Stimulated activated CD4-positive, alpha-beta T cell treated with anti-CD3 and anti-CD28 coated beads, Interleukin-4, amount 100 ng/mL, for 24 hours (primary cell): ENCODE measurements at places on chromosomes 5 and 9.

- no peak for DNase-seq
Measured at GRCh38 chr5:67283275-67283987, 86.8 kb upstream of the CD180 start.

DNA sequence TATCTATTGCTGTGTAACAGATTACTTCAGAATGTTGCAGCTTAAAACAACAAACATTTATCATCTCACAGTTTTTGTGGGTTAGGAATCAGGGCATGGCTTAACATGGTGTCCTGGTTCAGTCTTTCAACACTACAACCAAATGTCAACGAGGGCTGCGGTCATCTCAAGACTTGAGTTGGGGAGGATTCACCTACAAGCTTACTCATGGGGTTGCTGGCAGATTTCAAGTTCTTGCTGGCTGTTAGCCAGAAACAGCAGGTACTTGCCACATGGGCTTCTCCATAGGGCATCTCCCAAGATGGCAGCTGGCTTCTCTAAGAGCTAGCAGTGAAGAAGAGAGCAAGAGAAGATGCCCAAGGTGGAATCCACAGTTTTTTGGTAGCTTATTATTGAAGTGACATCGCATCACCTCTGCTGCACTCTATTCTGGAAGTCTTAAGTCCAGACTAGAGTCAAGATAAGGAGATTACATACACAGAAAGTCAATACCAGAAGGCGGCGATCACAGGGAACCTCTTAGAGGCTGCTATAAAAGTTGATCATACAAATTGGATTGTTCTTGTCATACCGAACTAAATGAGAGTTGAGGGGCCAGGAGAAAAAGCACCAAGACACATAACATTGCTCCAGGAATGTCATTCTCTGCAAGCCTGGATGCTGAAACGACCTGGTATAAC lies 42.2 kb downstream of the C9orf153 start:
- no peak for DNase-seq

DNA sequence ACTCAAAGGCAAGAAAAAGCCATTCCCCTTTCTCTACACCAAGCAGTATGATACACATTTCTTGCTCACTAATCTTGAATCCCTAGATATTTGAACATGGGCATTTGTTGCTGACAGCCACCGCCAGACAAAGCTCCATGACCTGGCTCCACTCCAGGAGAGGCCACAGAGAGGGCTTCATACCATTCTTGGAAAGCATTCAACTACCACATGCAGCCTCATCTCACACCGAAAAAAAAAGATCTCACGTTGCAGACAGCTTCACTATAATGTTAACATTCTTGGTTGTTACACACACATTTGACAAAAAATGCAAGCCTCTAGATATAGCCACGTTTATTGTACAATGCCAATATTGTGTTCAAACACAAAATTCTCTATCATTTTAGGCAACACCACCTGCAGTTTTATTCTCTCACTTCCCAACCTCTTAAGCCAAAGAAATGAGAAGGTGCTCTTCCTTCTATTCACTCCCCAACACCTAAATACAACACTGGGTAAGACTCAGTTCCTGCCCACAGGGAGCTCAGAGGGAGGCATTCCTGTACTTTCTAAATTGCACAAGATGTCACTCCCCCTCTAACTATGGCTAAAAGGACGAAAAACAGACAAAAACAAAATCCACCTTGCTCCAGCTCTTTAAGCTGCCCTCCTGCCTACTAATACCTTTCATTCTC lies 222.4 kb downstream of the TSSK1B start:
- no peak for DNase-seq

DNA sequence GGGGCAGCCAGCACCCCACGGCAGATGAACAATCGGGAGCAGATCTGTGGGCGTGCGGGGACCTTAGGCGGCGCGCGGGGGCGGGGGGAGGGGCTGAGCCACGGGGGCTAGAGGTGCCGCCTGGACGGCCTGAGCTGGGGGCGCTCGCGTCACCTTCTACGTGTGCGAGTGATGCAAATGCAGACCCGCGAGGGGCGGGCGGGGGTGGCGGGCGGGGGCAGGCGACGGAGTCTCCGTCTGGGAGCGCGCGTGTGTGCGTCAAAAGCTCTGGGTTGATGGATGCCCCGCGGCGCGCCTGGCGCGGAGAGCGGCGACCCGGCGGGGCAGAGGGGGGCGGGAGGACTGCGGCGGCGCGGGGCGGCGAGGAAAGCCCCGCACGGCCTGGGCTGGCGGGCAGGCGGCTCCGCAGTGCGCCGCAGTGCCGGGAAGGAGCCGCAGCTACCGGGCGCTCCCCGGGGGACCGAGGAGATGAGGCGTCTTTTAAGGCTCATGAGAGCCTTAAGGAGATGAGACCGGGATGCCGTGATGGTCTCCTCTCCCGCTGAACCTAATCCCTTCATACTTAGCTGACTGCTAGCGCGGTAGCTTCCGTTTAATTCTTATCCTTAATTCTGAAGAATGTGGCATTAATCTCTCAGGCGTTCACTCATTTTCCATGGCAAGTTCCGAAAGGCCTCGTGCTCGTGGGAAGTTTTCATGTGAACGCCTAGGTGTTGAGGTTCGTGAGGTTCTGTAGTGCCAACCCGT lies 1.5 kb downstream of the SV2C start:
- no peak for DNase-seq

DNA sequence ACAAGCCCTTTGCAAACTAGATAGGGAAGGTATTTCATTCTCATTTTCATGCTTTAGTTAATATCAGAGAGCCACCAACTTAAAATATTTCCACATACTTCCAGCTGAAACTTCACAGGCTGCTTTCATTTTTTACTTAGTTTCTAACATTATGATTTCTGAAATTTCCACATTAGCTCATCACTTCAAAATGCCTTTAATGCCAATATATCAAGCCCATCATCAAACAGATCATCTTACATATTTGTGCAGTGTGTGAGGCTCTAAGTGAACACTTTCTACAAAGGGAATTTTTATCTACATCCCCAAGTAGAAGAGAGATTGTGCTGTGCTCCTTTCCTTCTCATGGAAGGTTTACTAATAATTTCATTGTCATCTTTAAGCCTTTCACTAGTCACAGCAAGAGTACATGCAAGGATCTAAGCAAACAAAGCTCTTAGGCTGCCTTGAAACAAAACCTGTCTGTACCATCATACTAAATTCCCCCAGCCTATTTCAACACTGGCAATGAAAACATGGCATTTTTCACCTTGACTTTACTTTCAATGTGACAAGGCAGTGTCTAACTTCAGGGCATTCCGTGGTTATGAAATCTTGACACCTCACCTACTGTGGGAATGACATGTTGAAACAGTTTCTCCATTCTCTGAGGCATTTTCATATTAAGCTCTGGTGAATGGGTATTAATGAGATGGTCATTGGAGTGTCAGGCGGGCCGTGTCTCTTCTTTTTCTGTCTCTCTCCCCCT lies 45.4 kb downstream of the PPP2R2B start:
- DNase-seq = no peak
